Hindlimb muscle (tissue), 1 donor: ENCODE measurements at places on chromosomes 13 and 19.

GRCh38 chr13:98349731-98350305, 172.7 kb upstream of the RNF113B start:
- DNase-seq: no peak

DNA sequence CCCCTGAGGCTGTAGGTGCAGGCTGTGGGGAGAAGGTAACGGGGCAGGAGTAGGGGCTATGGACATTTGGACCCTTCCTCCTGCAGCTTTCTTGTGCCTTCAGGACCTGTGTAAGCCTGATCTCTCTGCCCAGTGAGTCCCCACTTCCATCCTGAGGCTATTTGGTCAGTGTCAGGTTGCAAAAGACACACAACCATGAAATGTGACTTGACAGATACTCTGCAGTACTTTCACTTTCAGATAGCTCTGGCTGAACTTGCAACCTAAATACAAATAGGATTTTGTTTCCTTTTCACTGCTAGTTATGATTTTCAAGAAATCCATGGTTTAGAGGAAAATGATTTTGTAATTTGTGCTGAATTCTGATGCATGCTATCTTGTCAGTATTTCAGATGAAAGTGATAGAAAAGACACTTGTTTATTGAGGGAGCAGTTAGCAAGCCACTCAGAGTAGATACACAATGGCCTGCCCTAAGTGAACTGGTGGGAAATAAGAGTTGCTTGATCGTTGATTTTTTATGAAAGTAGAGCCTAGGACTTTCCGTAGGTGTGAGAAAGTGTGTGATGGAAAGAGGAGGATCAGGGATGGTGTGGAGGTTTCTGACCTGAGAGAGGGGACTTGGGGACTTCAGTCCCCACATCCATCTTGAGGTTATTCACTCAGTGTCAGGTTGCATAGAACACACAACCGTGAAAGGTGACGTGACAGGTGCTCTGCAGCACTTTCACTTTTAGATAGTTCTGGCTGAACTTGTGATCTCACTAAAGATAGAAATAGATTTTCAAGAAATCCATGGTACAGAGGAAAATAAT, 18.1 kb upstream of the EID2 start:
- no peak for DNase-seq

GRCh38 chr19:492091-492531, 4.2 kb upstream of the MADCAM1 start:
- no peak for DNase-seq

- DNase-seq: no peak
Observed at GRCh38 chr19:19179548-19180441, 9.7 kb upstream of the MEF2B start.

DNA sequence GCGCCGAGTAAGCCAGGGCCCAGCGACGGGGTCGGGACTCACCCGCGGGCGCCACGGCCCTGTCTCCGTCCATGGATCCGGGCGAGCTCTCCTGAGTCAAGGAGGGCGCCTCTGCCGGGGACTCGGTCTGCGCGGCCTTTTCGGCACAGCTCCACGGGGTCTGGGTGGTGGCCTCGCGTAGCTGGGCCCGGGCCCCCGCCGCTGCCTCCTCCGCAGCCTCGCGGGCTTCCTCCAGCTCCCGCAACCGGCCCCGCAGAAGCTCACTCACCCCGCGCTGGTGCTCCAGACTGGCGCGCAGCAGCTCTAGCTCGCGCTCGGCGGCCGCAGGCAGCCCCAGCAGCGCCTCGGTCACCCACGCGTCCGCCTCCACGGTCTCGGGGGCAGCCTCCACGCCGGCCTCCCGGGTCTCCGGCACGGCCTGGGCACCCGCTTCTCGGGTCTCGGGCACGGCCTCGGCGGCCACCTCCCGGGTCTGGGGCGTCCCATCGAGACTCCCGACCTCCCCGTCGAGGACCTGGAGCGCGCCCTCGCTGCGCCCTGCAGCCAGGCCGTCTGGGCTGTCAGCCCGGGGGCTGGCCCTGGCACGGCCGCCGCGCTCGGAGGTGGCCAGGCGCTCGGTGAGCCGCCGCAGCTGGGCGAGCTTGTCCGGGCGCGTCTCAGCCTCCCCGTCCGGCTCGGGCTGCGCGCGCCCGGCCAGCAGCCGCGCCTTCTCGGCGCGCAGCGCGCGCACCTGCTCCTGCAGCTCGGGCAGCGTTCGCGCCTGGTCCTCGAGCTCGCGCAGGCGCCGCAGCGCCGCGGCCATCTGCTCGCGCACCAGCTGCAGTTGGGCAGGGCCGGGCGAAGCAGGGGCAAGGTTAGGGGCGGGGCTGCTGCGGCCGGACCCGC, 8.4 kb downstream of the KANK3 start:
- peak; percentile 80 for DNase-seq

- DNase-seq: no peak
Observed at GRCh38 chr19:543910-544608, at the start of gene GZMM. Gene GZMM (plus strand): TSS chr19:544053. CDS start chr19:544072, 19 bp downstream.
